Esophagus mucosa (tissue), 1 donor: ENCODE measurements at places on chromosomes 4 and X. TPM values are rescaled to one million over a fixed set of nuclear protein-coding genes. Genes with fewer than 3 reads are reported as not detected.

Gene CCDC149
- 2.7 TPM for total RNA-seq

Gene P2RY10
- total RNA-seq = 0.60 TPM

Gene TMPRSS11B
- 36.9 TPM for total RNA-seq

Gene TLR2
- total RNA-seq = 7.0 TPM

Gene SASH3
- total RNA-seq = 1.6 TPM

Gene ATP1B4
- total RNA-seq = not detected

Gene ZMAT1
- 0.36 TPM for total RNA-seq

Gene RNF150
- 1.6 TPM for total RNA-seq

Gene TMEM255A
- 0.20 TPM for total RNA-seq

Gene SLC49A3
- total RNA-seq = 2.7 TPM

Gene WAS
- total RNA-seq = 1.2 TPM

Gene TASL
- total RNA-seq = 0.16 TPM

Gene C4orf36
- total RNA-seq = 2.4 TPM

Gene ARX
- not detected for total RNA-seq

Gene LANCL3
- 2.6 TPM for total RNA-seq

Gene CCDC120
- total RNA-seq = 27.7 TPM

Gene SPINK2
- total RNA-seq = 0.92 TPM

Gene NHSL2
- 1.2 TPM for total RNA-seq

Gene SPANXN3
- total RNA-seq = not detected

Gene HPGDS
- total RNA-seq = not detected

Gene ADGRL3
- 4.1 TPM for total RNA-seq

Gene MAGEA6
- total RNA-seq = not detected

Gene XAGE1B
- not detected for total RNA-seq

Gene IBSP
- not detected for total RNA-seq

Gene F8A2
- not detected for total RNA-seq

Gene MSANTD1
- 0.28 TPM for total RNA-seq
